ENCODE measurements at places on chromosomes 16 and 17. TPM values are rescaled to one million over a fixed set of nuclear protein-coding genes. Genes with fewer than 3 reads are reported as not detected.

The ARL4D gene
- total RNA-seq: 1.6 TPM

The ZNF18 gene
- total RNA-seq: 14.4 TPM

DNA sequence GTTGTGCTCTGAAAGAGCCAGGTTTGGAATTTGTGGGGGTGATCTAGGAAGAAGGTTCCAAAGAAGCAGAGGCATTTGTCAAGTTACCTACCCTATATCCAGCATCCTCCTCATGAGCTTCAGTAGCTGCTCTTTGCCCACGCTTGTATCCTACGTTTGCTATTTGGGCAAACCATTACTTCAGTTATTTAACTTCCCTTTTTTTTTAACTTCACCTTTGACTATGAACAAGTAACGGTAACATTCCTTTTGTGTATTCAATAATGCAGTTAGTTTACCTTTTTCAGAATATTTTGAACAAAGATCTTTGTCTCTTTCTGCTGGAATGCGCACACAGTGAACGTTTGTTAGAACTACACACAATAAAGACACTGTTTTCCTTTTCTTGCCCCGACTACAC, 41.5 kb downstream of the CYB5B start:
- no peak for DNase-seq

DNA sequence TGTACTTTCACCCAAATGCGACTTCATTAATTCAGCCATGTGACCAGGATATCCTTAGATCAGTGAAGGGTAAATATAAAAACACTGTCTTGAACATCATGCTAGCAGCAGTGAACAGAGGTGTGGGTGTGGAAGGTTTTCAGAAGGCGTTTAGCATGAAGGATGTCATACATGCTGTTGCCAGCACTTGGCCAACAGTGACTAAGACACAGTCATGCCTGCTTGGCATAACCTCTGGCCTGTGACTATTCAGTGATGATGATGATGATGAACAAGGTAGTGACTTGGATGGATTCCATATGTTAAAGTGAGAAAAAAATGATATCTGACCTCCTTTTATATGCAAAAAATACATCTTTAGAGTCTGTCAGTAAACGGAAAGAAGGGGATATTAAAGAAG, 97.9 kb downstream of the MAP2K4 start:
- no peak for DNase-seq

GRCh38 chr16:50121721-50122445, 31.2 kb upstream of the TENT4B start:
- DNase-seq: peak; percentile 26

DNA sequence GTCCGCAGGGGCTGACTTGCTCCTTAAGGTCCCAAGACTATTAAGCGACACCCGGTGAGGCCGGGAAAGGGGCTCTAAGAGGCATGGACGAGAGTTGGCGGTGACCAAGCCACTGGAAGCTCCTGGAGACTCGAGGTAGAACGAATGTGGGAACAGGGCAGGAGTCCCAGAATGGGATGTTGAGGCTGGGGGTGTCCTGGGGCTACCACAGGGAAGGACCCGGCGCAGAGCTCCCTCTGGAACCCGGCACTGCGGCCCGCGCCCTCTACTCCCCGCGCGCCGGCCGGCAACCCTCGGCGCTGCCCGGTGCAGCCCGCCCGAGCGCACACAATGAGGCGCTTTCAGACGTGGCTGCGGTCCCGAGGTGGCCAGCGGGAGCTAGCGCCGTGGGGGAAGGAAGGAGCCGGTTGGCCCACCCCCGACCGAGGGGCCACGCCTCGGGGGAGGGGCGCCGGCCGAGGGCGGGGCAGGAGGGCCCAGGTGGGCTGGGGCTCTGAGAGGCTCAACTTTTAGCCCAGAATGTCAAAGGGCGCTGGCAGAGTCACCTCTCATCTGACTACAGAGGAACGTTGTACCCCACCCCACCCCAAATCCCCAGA, at the start of gene CHST6:
Gene CHST6, minus strand, starts transcription at position 366 of the 599 bp plus-strand sequence. CDS start 15,613 bp downstream, outside the sequence.
- no peak for DNase-seq

DNA sequence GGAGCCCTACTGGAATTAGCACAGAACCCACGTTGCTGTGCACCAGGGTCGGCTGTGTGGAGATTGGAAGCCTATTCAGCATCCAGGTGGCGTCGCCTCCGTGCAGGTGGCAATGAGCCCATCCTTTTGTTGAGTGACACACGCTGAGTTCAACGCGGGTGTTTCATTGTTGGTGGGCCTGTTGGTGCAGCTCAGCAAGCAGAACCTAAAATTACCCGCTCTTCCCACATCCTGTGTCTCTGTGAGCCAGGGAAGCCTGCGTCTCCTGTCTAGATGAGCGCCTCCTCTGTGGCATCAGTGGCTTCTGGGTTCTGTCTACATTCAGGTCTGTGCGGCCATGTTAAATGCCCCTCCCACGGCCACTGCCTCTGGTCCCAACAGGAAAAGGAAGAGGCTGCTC, 14.5 kb downstream of the CD2BP2 start:
- DNase-seq: no peak

DNA sequence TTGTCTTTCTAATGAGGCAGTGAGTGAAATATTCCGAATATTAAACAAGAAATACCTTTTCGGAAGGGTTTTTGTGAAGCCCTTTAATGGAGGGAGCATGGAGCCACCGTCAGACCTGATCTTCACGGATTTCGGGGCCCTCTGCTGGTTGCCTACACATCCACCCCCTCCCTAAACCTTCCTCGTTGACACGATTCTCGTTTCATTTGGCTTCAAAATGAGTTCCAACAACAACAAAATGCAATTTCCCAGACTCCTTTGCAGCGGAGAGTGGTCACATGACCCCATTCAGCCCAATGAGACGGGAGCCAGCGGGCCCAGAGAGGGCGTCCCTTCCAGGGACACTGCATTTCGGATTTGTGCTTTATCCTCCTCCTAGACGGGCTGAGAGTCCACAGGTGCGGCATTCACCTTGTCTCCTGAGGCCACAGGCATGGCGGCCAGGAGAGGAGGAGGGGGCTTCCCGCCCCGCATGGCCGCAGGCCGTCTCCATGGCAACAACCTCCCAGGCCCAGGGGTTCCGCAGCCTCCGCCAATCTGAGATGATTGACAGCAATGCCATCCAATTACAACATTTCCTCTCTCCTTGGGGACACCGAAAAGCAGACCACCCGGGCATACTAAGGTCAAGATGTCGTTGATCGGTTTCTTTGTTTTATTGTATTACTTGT, 259.8 kb downstream of the C16orf95 start:
- no peak for DNase-seq

DNA sequence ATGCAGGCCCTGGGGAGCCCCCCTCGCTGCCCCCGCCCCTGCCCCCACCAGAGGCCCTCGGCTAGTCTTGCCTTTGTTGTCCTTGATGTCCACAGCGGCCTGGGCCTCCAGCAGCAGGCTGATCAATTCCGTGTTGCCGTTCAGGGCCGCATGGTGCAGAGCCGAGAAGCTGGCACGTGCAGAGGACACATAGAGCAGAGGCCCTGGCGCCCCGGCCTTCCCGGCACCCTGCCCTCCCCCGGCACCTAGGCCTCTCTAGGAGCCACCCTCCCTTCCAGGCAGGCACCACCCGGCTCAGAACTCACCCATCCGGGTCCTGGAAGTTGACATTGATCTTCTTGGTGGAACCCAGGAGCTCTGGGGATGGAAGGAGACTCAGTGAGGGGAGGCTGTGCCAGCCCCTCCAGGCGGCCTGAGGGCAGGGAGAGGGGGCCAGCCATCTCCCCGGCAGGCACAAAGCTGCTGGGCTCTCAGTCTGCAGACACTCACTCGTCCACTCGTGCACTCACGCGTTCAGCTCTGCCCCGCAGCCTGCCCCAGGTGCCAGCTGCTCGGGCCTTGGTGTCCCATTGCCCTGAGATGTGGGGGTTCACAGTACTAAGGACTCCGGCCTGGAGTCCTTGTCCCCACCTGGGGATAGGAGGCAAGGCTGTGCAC, 6.3 kb downstream of the CASKIN1 start:
- DNase-seq: no peak
